NCI-H748 treated with DMSO at 0.1 percent for 48 hours (cell line): ENCODE measurements at places on chromosomes 2 and 18.

DNA sequence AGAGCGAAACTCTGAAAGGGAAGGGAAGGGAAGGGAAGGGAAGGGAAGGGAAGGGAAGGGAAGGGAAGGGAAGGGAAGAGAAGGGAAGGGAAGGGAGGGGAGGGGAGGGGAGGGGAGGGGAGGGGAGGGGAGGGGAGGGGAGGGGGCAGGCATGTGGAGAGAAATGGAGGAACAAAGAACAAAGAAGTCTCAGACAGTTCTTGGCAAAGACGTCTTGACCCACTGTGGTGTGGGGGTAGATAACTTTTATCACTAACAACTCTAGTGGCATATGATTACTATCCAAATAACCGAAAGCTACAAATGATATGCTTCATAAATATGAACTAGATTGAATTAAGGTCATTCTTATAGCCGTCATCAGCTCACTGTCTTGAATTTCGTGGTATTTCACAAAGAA, 3.2 kb downstream of the UPP2 start:
- no peak for DNase-seq

GRCh38 chr2:37551783-37552182, 119.7 kb downstream of the CDC42EP3 start:
- DNase-seq = no peak

DNA sequence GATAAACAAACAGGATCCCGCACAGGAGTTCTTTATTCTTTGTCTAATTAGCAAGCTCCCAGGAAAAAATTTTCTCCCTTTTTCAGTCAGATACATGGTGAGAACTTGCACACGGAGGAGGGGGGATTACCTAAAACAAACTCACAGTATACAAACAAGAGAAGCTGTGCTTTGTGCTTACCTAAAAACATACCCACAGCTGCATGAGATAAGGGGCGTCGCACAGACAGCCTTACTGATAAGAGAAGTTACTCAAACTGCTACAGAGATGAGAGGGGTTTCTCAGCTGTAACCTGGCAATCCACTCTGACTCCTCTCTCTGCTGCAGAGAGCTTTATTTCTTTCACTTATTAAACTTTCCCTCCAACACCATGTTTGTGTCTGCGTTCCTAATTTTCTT, 32.9 kb upstream of the ST3GAL5 start:
- no peak for DNase-seq

DNA sequence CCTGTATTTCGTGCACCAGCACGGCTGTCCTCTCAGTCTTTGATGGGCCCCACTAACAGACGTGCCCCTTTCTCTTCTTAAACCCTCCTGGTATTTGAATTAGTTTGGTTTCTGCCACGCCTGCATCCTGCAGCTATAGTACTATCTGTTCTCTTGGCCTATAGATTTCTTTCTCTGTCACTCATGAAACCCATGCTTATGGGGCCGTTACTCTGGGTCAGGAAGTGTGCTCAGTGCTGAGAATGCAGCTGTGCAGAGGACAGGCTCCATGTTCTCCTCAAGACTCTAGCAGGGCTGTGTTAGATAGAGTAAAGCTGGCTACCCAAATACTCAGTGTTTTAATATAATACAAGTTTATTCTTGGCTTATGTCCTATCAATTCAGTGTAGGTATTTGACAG, 180.0 kb downstream of the INSIG2 start:
- no peak for DNase-seq

DNA sequence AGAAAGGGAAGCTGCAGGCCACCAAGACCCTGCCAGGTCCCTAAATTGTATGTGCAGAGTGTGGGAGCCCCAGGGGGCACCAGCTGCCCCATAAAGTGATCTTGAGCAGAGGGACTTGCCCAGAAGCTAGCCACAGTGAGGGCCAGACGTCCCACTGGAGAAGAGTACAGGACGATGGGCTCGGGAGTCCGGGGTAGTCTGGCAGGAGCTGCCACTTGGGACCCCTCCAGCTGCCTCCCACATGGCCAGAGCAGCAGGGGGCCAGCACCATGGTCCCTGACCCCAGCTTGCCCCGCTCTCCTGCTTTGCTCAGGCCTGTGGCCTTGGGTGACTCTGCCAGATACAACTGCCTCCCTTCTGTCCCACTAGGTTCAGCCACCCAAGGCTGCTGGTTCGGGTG, 11.7 kb upstream of the LOXHD1 start:
- no peak for DNase-seq
